ENCODE measurements at places on chromosomes 2 and 18.

DNA sequence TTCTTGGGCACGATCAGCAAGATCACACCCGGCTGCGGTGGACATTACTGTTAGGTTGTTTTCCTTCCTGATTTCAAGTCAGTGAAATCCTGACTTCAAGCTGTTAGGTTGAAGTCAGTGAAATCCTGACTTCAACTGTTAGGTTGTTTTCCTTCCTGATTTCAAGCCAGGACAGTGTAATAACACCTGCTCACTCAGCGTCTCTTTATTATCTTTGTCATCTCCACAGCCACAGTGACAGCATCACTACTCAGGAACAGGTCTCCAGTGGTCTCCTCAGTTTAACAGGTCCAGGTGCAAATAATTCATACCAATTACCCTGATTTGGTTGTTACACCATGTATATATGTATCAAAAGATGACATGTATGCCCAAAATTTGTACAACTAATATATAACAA, 208.1 kb upstream of the REG3G start:
- no peak for DNase-seq

- no peak for DNase-seq
These were observed 134.6 kb upstream of the SMAD2 start for GRCh38 chr18:48064978-48065600.

GRCh38 chr2:223853425-223853837, 16.0 kb upstream of the AP1S3 start:
- no peak for DNase-seq

GRCh38 chr2:70959851-70960832, 18.3 kb upstream of the ANKRD53 start:
- no peak for DNase-seq

GRCh38 chr2:16604236-16604635, 61.4 kb downstream of the CYRIA start:
- DNase-seq = no peak
